HT1080 (cell line): ENCODE measurements at places on chromosomes 4 and X.
A peak's percentile ranks its signal among the peaks of the same experiment; 100 is the strongest.

GRCh38 chrX:106862972-106863688, 40.0 kb downstream of the RIPPLY1 start:
- DNase-seq, result peak; percentile 15

GRCh38 chr4:55127521-55127920, 2.1 kb upstream of the KDR start:
- peak; percentile 11 for DNase-seq

- no peak for DNase-seq
Observed at GRCh38 chr4:101304916-101305315, 42.4 kb downstream of the PPP3CA start.

- DNase-seq, result peak; percentile 8
Observed at GRCh38 chrX:10534611-10535010, 85.8 kb downstream of the MID1 start.

DNA sequence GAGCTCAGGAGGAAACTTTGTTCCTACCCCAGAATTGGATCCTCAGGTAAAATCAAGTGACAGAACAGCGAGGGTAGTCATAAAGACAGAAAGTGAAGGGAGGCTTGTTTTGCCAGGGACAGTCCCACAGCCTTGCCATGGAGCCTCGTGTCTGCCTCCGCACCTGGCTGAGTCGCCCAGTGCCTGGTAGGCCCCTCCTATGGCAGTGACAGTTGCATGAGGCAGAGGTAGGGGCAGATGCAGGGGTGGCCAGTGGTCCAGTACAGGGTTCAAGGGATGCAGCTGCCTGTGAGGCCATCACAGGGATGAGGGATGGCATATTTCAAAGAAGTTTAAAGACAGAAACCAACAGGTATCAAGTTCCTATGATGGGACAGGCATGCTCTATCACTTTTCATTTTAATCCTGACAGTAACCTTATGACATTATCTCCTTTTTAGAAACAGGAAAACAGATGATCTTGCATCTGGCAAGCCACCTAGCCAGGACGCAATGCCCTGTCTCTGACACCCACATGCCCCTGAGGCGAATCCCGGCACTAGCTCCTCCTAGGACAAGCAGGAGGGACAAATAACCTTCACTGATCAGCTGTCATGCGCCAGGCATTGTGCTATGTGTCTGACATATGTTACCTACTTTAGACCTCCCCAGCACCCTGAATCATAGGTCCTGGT, 127.4 kb upstream of the ENPP6 start:
- no peak for DNase-seq

- DNase-seq, result peak; percentile 24
Observed at GRCh38 chr4:14445882-14446281, 556.4 kb upstream of the CPEB2 start.

GRCh38 chrX:84907324-84907968, 96.2 kb upstream of the APOOL start:
- DNase-seq, result peak; percentile 0

GRCh38 chr4:118417325-118417724, 64.5 kb upstream of the PRSS12 start:
- no peak for DNase-seq

DNA sequence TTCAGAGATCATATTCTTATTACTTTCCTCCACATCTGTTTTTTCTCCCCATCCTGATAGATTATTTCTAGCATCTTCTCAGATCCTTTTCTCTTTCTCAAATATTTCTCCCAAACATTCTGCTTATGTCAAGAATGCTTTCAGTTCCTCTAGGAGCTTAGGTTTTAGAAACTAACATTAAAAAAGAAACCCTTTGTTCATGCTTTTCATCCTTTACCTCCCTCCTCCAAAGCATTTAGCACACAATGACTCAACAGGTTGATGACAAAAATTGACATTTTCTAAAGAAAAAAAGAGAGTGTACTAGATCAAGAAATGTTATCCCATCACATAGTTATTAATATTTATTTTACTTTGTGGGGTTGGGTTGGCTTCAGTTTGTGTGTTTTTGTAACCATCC, 16.5 kb upstream of the ALB start:
- DNase-seq, result no peak

- DNase-seq, result peak; percentile 74
Observed at GRCh38 chr4:61772126-61772525, 572.0 kb downstream of the ADGRL3 start.

GRCh38 chr4:169279108-169279507, 8.4 kb upstream of the SH3RF1 start:
- no peak for DNase-seq

DNA sequence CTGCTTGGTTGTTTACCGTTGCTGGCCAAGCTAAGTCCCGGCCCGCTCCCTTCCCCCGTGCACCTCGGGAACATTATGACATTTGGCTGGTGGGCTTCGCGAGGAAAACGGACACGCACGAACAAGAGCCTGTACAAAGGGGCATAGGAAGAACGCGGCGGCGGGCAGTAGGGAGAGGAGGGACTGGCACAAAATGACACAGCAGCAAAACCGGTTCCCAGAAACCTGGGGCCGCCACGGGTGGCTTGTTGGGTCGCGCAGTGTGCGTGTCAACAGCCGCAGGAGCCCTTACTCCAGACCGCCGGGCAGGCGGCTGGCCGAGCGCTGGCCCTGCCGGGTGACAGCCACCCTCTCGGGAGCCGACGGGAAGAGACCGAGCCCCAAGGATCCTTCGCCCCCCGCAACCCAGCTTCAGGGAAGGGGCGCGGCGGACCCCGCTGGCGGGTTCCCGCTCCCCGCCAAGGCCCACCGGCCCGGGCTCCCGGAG, 1.6 kb upstream of the LIN54 start:
- DNase-seq, result peak; percentile 18

DNA sequence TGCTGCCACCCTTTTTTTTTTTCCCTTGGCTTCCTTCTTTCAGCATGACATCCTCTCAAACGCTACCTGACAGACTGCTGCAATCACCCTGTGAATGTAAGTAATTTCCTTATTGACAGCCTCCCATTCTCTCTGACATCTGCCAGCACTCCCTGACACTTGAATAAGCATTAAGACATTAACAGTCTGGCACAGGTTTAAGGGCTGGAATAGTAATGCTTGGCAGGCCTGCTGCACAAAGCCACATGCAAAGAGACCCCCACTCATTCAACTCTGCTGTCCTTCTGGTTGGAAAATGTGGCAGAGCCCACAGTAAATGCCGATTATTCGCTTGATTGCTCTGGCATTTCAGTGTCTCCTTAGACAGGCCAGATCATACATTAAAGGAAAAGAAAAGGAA, 28.1 kb upstream of the RASGEF1B start:
- DNase-seq, result no peak

- DNase-seq, result peak; percentile 11
Observed at GRCh38 chr4:31045724-31046318, 325.7 kb downstream of the PCDH7 start.

DNA sequence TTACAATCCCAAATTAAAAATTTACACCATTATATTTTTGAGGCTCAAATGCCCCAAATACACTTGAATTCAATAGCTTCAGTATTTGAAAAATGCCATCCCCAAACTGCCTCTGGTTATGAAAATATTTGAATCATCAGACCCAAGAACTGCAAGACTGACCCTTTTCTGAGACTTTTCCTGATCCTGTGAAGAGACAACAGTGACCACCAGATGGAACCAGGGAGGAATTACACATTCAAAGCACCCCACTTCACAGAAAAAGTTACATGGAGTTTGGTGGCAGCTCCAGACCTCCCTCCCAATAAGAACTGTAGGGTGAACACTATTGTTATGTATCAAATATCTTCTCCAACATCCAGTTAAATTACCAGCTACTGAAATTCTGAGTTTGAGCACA, 44.0 kb upstream of the SCD5 start:
- DNase-seq, result peak; percentile 30

DNA sequence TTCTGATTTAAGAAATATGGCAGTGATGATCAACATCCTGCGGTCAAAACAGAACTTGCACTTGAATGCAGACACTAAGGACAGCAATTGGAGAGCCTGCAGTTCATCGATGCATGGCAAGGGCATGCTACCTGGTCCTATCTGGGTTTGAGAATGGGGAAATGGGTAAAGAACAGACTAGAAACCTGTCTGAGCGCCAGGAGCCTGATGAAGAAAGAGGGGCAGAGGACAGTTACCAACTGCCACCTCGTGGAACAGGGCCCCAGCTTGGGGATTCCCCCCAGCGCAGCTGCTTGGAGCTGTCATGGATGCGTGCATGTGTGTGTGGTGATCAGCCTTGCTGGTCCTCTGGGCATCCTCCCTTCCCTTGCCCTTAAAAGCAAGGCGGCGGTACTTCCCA, 30.2 kb upstream of the NKRF start:
- no peak for DNase-seq

DNA sequence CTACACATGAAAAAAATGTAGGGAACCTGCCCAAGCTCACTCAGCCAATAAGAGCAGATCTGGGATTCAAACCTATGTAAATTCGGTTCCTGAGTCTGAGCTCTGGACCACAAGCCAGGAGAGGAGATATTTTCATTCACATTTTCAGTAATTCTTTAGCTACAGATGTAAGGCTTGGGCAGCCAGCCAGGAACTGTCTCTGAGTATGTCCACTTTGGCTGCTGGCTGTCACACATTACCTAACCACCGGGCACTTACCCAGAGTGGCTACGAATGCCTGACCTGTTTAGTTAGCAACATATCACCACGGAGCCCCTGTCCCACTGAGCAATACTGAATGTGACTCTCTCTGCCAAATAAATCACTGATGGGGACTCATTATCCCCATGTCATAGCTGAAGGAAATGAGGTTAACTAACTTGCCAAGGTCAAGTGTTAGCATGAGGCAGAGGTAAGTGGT, 15.3 kb downstream of the USP46 start:
- no peak for DNase-seq

- DNase-seq, result peak; percentile 54
Observed at GRCh38 chr4:31370866-31371465, 650.8 kb downstream of the PCDH7 start.

DNA sequence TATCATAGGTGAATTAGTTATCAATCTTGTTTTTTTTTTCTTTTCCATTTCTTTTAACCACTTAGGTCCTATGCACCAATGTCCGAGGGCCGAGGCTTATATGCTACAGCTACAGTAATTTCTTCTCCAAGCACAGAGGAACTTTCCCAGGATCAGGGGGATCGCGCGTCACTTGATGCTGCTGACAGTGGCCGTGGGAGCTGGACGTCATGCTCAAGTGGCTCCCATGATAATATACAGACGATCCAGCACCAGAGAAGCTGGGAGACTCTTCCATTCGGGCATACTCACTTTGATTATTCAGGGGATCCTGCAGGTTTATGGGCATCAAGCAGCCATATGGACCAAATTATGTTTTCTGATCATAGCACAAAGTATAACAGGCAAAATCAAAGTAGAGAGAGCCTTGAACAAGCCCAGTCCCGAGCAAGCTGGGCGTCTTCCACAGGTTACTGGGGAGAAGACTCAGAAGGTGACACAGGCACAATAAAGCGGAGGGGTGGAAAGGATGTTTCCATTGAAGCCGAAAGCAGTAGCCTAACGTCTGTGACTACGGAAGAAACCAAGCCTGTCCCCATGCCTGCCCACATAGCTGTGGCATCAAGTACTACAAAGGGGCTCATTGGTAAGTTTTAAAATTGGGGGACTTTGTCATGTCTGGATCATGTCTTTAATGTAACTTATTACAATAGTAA, 250.7 kb downstream of the RAPGEF2 start:
- no peak for DNase-seq

DNA sequence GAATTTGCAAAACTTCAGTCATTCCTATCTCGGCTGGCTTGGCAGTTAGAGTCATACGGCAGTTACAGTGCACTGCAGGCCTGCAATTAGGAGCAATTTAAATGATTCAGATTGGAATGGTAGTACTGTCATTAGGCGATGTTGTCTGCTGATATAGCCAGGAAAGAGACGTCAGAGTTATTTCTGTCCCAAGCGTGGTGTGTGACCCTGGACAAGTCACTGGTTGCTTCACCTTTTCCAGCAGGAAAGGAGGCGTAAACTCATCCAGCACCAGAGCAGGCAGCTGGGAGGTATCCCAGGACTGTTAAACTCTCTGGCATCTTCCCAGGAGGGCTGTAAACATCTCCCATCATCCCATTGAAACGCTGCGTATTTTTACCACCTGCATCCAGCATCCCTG, 836 bp upstream of the LNX1 start:
- no peak for DNase-seq

DNA sequence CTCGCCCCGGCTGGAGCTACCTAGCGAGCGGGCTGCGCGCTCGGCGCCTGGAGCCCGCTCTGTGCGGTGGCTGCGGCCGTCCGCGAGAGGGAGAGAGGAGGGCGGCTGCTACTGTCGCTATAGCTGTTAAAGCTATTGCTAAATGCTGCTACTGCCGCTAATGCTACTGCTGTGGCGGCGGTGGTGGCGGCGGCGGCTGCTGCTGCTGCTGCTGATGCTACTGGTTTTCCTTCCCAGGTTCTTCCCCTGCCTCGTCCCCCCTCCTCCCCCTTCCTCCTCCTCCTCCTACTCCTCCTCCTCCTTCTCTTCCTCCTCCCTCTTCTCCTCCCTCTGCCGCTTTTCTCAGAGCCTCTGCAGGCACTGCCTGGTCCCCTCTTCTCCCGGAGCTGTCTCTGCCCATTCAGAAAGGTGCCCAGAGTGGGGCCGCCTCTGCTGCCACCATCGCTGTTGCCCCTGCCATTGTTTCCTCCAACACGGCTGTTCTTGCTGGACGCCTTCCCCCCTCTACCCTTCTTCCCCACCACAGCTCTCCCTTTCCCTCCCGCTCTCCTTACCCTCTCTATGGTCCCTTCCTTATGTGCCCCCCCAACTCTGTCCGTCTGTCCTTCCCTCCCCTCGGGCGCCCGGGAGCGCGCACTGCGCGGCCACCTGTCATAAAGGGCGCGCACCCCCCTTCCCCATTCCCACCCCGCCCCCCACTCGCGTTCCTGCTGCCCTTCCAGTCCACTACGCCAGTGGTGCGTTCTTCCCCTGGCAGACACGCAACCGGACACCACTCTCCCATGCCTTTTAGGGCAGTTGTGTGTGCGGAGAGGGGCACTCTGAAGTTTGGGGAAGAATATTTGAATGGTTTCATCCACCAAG, at the start of gene NEXMIF:
Gene NEXMIF (minus strand): TSS at position 228 of the 864 bp plus-strand sequence.
- DNase-seq, result no peak

DNA sequence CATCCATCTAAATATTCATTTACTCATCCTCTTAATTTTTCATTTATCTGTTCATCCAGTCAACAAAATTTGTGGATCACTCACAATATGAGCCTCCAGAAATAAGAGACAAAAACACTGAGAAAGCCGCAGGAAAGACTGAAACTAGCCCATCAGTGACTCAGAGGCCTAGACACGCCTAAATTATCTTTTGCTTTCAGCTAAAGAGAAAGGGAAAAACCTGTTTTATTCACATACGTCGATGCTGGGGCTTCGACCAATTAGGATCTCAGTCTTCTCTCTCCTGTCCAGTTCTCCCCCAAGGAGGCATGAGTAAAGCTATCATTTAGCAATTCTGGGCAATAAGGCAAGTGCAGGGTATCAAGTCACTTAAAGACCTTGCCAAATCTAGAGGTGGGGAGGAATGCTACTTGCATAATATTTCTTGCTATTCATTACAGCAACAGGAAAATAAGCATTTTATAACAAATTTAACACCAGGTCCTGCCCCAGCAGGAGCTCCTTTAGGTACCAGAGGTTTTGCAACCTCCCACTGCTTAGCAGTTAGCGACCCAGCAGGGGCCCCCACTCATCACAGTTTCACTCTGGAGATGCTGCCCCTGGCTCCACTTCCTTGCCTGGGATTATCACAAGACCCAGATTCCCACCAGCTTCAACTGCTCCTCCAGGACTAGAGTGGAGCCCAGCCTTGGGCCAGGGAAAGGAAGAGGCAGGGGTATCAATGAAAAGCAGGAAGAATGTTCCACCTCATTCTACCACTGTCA, 30.1 kb upstream of the TMEM154 start:
- peak; percentile 32 for DNase-seq
